ENCODE measurements at places on chromosomes 5 and 9.
A peak's percentile ranks its signal among the peaks of the same experiment; 100 is the strongest.

DNA sequence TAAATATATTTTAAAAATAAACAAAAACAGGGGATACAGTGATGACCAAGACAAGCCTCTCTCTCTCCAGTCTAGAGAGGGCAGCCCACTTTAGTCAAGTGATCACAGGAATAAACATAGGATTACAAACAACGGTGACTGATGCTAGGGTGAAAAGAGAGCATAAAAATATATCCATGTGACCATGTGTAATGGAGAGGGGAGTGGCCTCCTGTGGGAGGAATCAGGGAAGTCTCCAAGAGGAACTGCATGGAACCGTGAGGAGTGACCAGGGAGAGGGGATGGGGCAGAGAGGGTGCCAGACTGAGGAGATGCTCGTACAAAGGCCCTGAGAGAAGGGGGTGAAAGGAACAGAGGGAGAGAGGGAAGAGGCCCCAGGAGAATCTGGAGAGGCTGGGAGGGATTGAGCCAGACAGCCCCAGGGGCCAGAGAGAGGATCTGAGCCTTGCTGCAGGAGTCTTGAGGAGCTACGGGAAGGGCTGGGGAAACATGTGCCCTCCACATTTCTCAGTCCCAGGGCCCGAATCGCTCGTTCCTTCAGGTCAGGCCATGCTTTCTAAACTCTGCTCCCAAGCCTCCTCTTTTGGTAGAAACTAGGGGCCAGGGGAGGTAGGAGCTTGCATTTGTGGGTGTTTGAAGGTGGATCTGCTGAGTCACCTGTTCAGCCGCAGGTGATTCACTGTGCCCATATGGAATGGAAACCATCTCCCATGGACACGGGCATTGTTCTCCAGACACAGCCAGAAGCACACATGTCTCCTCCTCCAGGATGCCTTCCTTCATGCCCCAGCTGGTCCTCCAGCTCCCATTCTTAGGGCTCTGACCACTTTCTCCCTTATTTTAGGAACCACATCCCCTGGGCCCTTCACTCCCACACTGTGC, 63.8 kb downstream of the PAX5 start:
- DNase-seq = peak; percentile 50

DNA sequence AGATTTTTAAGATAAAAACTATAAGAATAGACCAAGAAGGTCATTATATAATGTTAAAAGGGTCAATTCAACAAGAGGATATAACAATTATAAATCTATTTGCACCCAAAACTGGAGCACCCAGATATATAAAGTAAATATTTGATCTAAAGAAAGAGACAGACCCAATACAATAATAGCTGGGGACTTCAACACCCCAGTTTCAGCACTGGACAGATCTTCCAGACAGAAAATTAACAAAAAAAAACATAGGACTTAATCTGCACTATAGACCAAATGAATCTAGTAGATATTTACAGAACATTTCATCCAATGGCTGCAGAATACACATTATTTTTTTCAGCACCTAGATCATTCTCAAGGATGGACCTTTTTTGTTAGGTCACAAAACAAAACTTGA, 331.9 kb downstream of the SPOCK1 start:
- DNase-seq = no peak

DNA sequence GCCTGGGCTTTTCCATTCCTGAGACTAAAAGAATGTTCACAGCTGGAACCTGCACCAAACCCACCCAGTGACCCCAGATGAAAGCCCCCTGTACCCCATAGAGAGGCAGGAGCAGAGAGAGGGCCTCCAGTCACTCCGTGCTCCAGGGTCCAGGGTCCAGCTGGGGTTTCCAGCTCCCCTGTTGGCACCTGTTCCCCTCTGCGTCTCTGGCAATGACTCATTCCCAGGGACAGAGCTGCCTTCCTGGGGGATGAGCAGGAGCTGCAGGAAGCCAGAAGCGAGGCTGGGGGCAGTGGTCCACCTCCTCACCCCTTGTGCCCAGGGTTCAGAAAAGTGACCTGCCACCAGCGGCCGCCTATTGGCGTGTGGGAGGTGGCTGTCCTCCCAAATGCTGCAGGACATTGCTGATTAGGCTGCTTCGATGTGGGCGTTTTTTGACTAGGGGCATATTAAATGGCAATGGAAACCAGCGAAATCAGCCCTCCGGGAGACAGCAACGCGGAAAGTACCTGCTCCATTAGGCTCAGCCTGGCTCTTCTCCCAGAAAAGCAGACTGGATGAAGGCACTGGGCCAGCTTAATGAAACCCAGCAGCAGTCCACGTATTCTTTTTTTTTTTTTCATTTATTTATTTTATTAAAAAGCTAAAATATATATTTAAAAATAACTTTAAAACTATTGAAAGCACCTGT, 97.4 kb downstream of the DAP start:
- peak; percentile 75 for DNase-seq

- DNase-seq = peak; percentile 84
Observed at GRCh38 chr5:123482258-123482657, 29.7 kb upstream of the CSNK1G3 start.

- DNase-seq = no peak
Observed at GRCh38 chr9:81456431-81457006, 232.8 kb downstream of the TLE1 start.

DNA sequence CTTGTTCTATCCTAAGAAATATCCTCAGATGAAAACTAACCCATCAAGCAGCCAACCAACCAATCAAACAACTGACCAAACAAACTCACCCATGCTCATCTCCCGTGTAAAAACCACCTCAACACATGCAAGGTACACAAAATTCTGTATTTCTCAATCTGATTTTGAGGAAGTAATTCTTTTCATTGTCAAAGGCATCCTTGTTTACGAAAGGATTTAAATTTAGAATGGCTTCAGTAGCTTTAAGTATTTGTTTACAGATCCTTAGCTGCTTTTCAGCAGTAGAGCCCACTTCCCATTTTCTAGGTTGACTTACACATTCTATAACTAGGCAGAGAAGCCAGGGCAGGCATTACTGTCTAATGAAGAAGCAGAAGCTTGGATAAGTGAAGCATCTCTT, 78.6 kb downstream of the NTRK2 start:
- DNase-seq = no peak
